ENCODE measurements at places on chromosomes 11 and 22.

GRCh38 chr22:33300165-33300564, 242.0 kb upstream of the SYN3 start:
- DNase-seq: no peak

GRCh38 chr11:64846998-64847666, 2.7 kb upstream of the CDC42BPG start:
- DNase-seq: peak; percentile 79

DNA sequence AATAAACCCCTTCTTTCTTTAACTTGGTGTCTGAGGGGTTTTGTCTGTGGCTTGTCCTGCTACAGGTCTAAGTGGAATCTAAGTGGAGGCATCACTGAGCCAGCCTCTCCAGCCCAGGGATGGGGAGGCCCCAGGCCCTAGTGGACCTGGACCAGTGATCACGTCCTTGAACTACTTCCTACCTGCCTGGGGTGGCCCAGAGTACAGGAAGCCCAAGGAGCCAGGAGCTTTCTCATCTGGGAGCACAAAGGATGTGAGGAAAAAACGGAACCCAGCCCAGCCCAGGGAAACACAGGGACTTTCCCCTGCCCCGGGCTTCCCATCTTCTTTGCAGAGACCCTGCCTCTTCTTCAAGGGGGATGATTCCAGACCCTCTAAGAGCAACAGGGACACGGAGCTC, 3.5 kb upstream of the CD5 start:
- no peak for DNase-seq

DNA sequence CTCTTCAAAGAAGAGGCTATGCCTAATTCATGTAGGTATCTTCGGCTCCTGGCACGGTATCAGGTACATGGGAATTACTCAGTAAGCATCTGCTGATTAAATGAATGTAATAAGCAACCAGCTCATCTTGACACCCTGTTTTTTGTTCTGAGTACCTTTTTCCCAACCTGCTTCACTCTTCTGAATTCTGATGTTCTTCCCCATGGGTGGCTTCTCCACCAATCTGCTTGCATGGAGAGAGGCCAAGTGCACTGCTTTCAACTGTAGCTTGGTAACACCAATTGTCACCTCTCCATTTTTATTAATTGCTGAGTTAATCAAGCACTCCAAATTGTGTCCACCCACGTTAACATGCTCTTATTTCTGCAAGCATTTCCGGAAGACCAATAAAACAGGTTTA, 40.5 kb downstream of the LARGE1 start:
- no peak for DNase-seq

Data from thymus (tissue), 14 donors.